IMR-90 (cell line): ENCODE measurements at places on chromosomes 2 and 18.

DNA sequence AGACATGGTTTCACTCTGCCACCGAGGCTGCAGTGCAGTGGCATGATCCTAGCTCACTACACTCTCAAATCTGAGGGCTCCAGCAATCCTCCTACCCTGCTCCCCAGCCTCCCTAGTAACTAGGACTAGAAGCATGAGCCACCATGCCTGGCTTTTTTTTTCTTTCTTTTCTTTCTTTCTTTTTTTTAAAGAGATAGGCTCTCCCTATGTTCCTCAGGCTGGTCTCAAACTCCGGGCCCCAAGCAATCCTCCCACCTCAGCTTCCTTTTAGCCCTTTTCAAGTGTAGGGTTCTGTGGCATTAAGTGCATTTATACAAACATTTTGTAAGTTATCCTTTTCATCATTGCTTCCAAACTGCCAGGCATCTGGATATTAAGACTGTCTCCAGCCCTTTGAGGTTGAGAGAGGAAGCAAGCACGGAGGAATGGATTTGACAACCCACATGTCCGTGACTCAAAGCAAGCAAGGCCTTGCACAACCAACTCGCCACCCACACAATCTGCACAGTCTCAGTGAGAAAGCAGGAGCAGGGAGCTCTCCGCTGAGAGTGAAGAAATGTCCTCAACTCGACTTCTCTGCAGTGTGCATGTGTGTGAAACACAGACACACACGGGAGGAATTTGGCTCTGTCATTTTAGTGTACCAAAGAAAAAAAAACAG lies 65.6 kb downstream of the ATP8B1 start:
- peak; percentile 99 for DNase-seq

DNA sequence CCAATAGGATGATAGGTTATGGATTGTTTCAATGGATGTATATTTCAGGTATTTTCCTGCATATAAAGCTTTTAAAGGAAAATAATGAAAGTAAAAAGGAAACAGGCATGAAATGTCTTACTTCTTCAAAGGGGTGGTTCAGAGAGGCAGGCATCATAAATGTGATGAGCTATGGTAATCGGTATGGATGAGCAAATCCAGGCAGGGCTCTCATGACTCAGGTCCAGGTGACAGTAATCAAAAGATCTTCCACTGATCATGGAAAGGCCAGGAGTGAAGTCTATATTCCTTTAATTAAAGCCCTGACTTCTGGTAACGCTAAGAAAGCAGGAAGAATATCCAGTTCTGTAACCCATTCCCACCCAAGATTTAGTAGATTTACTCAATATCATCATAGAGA lies 48.7 kb upstream of the RGPD4 start:
- DNase-seq = no peak

DNA sequence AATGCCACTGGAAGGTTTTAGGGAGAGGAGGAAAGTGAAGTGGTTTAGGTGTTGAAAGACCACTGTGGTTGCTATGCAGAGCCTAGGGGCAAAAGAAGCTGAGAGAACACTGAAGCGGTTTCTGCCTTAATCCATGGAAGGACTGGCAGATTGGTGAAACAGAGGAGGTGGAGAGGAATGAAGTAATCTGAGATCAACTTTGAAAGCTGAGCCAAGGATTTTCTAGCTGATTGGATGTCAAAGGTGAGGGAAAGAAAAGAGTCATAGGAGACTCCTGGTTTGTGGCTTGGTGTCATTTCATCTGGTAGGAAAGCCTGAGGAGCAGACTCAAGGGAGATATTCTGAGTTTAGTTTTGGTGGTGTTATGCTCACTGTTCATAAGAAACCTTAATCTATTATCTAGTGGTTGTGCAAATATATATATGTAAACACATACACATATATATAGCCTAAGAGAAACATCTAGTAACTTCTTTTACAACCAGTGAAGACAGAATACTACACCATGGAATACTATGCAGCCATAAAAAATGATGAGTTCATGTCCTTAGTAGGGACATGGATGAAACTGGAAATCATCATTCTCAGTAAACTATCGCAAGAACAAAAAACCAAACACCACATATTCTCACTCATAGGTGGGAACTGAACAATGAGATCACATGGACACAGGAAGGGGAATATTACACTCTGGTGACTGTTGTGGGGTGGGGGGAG lies 134.1 kb upstream of the CREB1 start:
- peak; percentile 50 for DNase-seq

GRCh38 chr2:21052044-21052443 lies 8.2 kb upstream of the APOB start:
- DNase-seq = no peak

DNA sequence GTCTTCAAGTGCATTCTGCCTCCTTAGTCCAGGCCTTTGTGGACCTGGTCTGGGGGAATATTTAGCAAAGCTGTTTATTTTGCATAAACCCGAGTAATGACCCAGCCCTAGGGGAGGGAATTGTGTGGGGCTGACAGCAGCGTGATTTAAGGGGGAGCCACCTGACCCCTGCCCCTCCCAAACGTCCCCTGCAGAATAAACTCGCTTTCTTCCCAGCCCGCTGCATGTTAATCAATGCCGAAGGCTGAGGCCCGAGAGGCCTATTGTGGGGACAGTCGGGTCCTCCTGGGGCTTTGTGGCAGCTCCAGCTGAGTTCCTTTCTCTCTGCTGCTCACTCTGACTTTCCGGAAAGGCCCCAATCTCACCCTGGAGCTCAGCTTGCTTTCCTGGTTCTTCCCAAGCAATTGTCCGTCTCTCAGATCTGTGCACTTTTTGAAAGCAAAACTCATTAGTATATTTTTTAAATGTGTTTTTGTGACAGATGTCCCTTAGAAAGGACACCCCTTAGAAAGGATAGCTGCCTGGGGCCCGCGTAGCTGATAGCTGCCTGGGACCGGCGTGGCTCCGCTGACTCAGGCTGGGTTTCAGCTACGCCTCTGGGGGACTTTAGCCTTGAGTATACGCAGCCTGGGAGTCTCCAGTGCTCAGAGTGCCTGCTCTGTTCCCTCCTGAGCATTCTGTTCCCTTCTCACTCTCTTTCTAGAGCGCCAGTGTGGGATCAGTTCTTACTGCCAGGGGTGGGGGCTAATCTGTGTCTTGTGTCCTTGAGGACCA lies 158.3 kb downstream of the GLI2 start:
- DNase-seq = no peak

DNA sequence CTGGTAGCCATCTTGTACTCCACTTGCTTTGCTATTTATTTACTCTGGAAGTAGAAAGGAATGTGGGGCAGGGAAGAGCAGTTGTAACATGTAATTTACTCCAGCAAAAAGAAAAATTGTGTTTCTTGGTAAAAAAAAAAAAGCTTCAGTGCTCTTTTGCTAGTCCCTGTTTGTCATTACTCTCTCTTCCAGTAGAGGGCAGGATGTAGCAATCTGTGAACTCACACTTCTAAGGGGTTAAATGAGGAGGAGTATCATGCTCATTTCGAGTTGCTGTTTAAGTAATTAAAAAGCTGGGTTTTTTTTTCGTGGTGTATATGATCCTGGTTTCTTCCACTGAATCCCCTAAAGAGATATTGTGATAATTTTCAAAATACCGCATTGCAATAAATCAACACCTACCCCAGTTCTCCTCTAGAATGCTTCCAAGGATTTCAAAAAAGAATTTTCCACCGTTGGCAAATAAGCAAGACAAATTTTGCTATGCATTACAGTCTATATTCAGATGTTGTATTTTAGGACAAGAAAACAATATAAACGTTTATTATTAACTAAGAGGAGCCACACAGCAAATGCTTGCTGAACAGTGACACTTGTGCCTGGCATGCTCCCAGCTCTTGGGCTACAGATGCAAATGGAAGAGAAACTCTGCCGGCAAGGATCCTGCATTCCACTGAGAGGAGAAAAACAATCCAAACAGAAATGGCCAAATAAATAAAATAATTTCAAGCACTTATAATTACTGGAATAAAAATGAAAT lies 261.6 kb downstream of the ASXL3 start:
- DNase-seq = peak; percentile 48

DNA sequence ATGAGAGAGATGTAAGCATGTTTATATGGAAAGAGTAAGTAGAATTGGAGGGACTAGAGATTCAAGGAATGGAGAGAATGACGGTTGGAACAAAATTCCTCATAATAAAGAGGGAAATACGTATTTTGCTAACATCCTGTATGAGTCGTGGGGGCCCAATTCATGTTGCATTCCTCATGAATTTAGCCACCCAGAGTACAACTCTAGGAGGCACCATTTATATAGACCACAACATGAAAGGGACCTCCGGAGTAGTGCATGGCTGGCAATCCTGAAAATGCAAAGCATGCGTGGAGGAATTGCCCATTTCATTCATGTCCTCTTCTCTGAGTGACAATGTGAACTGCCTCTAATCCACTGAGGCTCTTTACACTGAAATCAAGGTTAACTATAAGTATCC lies 168.2 kb downstream of the ZEB2 start:
- DNase-seq = peak; percentile 36

DNA sequence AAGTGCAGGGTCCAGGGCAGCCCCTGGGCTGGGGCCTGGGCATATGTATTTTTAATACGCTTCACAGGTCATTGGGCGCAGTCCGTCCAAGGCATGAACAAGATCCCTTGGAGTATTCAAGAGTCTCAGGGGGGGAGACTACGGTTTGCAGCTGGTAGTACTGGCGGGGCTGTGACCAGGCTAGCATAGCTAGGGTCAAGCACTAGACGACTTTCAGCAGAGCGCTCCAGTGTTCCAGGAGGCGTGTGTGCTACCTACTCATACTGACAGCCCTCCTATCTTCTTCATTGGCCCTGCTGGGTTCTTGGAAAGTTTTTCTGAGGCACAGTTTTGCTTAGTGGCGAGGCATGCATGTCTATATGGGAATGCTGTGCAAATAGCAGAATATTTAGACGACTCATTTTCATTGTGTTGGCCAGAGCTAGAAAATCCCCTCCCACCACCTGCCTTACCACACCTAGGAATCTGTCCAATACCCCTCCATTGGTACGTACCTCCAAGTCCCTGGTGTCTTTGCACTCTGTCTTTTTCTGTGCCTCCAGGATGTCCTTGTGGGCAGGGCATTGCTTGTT lies 68.2 kb downstream of the GLI2 start:
- DNase-seq = peak; percentile 64

- no peak for DNase-seq
Measured at GRCh38 chr2:85459771-85460170, 41.3 kb downstream of the SH2D6 start.

DNA sequence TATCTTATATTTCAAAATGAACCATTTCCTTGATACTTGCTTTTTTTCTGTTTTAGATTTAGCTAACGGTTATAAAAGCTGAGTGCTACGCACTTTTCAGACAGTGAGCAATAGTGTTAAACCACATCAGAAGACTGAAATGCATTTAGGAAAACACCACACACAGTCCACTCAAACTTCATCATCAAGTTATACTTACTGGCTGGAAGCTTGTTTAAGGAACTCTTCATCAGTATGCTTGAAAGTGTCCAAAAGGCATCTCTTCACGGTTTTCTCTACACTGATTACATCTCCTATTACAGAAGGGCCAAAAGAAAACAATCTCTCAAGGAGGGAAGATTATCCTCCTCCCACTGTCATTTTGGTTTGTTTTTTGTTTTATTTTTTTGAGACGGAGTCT lies 19.7 kb downstream of the ILKAP start:
- DNase-seq = peak; percentile 47

DNA sequence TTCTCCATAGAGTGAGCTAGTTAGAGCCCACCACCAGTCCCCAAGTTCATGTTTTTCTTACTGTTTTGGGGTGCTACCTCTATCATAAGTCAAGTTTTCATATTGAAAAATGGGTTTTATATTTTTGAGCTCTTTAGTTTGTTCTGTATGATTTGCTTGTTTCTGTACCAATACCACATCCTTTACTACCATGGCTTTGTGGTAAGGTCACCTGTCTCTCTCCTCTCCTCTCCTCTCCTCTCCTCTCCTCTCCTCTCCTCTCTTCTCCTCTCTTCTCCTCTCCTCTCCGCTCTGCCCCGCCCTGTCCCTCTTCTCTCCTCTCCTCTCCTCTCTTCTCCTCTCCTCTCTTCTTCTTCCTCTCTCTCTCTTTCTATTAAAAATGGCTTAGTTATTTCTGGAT lies 22.1 kb upstream of the LBH start:
- no peak for DNase-seq

- peak; percentile 49 for DNase-seq
Measured at GRCh38 chr2:189076572-189076971, 102.4 kb downstream of the COL3A1 start.

DNA sequence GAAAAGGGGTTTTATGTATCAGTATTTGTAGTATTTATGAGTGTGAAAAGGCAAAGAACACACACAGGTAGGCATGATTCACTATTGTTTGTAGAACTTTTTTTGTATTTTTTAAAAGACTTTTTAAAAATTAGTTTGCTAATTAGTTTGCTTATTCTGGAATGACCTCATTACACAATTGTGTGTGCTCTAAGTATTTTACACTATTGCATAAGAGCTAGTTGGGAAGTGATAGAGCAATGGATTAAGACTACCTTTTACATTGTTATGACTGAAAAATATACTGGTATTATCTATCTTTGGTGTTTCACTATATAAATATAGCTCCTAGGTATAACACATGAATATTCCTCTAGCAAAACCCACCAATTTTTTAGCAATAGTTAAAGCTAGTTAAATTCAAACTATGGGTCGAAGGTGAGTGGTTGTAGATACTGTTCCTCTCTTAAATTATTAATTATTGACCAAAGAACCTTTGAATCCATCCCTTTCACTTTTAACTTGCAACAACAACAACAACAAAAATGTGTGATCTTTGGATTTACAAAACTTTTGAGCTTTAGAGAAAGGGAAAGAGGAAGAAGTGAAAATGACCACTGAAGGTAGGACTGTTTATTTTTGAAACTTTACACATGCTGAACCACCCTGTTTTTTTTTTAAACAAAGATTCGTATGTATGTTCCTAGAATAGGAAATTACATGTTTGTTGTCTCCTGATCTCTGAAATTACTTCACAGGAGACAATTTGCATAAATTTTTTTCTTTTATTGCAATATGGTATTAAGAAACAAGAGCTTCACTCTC lies 18.7 kb downstream of the ITPRID2 start:
- DNase-seq = no peak

DNA sequence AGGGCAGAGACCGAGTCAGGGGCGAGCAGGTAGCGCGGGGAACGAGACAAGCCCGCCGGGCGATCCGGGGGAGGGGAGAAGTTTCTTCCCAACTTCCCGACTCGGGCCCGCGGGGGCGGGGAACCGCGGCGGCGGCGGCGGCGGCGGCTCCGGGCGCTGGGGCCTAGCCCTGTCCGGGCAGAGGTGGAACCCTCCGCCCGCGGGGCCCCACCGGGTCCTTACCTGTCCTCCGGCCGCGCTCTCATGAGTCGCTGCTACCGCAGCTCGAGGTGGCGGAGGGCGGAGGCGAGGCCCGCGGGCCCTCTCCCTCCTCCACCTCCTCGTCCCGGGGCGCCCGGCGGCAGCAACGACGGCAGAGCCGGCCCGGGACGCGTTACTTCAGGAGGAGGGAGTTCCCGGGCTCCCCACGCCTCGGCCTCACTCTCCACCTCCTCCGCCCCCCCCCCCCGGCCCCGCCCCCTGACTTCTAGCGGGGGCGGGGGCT lies at the start of gene YES1:
YES1 (minus strand) TSS at position 351 of the 484 bp plus-strand sequence. CDS start 55,415 bp downstream, outside the sequence.
- no peak for DNase-seq

GRCh38 chr2:135257383-135258090 lies 205.4 kb downstream of the RAB3GAP1 start:
- DNase-seq = peak; percentile 85

GRCh38 chr2:163066085-163066484 lies 227.5 kb upstream of the KCNH7 start:
- no peak for DNase-seq

GRCh38 chr2:159774370-159774990 lies 23.5 kb downstream of the CD302 start:
- DNase-seq = no peak
